Esophagus muscularis mucosa (tissue), 4 donors: ENCODE measurements at places on chromosomes 1 and 21. TPM values are rescaled to one million over a fixed set of nuclear protein-coding genes. Genes with fewer than 3 reads are reported as not detected.

The TESK2 gene
- total RNA-seq: 3.3 TPM

The DEPDC1 gene
- total RNA-seq: 0.78 TPM

The GPR37L1 gene
- total RNA-seq: 0.17 TPM

The DMRTA2 gene
- not detected for total RNA-seq

The HSF2BP gene
- total RNA-seq: not detected

The LHX4 gene
- not detected for total RNA-seq

The SDF4 gene
- total RNA-seq: 125 TPM

DNA sequence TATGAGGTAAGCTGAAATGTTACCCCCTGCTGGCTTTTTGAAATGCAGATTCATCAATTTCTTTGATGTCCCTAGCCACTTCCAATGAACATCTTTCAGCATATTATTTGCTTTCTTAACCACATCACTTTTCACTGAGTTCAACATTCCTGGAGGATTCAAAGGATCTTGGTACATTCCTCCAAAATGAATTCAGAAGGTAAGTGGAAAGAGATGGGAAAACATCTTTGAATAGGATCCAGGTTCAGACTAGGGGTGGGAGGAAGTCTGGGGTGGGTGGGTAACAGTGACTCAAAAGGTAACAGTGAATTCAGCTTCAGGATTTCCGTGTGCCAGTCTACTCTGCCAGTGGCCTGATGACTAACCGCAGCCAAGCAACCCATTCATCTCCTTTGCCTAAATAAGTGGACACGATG lies 180.7 kb downstream of the ZC3H11B start:
- H3K4me3 ChIP-seq: no peak overlapping the region
- no peak overlapping the region for H3K27ac ChIP-seq
- H3K27me3 ChIP-seq: no peaks in the 10 kb centered on the region
- no peak for DNase-seq
- peaks cover 10% of the 10 kb centered on the region for H3K4me1 ChIP-seq

DNA sequence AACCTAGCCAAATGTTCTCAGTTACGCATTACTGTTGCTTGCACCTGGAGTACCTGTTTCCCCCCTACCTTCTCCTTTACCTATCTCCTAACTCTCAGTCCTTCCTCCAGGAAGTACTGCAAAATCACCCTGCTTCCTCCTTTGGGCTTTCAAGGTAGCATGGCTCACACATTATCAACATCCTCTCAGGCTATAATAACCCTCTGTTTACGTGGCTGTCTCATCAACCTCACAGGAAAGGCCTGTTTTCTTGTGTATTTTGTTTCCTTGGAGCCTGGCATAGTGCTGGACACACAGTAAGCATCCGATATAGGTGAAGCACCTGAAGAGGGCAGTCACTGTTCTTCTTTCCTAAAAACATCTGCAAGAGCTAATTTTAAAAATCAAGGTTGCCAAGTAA lies 32.7 kb upstream of the ANGPTL7 start:
- peaks cover 31% of the 10 kb centered on the region for H3K4me1 ChIP-seq
- no peaks in the 10 kb centered on the region for H3K27me3 ChIP-seq
- H3K27ac ChIP-seq: no peak overlapping the region
- no peak overlapping the region for H3K4me3 ChIP-seq

DNA sequence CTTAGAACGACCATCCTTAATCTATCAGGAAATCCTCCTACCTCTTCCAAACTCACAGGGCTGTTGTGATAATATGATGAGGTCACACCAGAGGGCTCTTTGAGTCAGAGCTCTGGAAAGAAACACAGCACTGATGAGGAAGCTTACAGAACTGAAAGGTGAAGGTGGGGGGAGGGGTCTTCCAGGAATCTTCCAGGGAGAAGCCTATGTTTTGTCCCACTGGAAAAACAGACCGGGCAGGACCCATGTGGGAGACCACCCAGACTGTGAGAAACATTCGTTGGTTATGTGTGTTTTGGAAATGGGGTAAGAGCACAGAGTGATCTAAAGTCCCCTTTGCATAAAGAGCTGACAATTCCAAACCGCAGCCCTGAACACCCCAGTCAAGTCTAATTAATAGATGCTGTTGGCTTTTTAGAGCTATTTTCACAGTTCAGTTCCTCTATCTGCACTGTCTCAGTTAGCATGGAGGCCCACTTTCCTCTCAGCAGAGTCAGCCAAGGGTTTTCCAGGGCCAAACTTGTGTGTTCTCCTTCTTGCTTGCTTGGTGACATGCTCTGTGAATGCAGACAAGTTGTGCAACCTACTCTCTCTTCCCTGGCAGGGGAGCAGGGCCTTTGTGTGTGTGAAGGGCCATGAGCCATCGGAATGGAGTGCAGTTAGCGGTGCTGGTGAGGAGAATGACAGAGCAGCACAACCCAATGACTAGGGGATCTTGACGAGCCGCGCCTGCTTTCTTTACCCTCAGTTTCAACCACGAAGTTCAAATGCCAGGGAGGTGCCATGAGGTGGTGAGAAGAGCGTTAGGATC lies 12.3 kb downstream of the PHLDA3 start:
- DNase-seq: no peak
- no peaks in the 10 kb centered on the region for H3K27me3 ChIP-seq
- H3K27ac ChIP-seq: peak overlapping the region; percentile 70
- no peak overlapping the region for H3K4me3 ChIP-seq
- H3K4me1 ChIP-seq: peaks cover 43% of the 10 kb centered on the region

DNA sequence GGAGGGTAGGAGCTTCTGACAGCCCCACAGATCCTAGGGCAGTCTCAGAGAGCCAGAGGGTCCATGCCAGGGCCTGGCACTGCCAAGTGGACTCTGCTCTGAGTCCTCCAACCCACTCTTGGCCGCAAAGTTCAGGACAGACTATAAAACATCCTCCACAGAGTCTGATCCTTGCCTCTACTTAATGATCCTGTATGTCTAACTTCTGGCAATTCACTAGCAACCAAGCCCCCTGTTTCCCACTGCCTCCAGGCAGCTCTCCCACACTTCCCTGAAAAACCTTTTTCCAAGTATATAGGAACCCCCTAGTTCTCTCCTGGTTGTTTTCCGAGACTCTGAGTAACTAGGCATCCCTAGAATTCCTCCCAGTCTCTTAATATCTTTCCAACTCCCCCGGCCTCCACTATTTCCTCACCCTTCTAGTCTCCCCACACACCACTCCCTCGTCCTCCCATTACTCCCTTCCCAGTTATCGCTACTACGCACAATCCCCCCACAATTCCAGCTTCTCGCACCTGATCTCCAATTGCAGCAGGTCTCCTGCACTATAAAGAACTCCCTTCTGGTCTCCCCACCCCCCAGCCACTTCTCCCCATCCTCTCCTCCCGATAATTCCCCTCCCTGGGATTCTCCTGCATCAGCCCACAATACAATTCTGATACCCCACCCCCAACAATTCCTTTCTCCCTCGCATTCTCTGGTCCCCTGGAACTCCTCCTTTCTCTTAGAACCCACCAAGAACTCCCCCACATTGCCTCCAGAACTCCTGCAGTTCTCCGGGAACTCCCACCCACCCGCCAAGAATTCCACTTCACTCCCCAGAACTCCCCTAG lies 574 bp downstream of the IGSF9 start:
- H3K36me3 ChIP-seq: no peaks in the 10 kb centered on the region
- no peaks in the 10 kb centered on the region for H3K27me3 ChIP-seq
- no peak overlapping the region for H3K27ac ChIP-seq
- H3K4me1 ChIP-seq: peaks cover 15% of the 10 kb centered on the region
- H3K4me3 ChIP-seq: peak overlapping the region; percentile 58

GRCh38 chr1:101187297-101187696 lies 49.5 kb upstream of the S1PR1 start:
- H3K4me1 ChIP-seq: no peaks in the 10 kb centered on the region
- H3K27ac ChIP-seq: no peak overlapping the region
- no peaks in the 10 kb centered on the region for H3K27me3 ChIP-seq
- H3K4me3 ChIP-seq: no peak overlapping the region
- no peaks in the 10 kb centered on the region for H3K36me3 ChIP-seq

- H3K27me3 ChIP-seq: no peaks in the 10 kb centered on the region
- no peak overlapping the region for H3K27ac ChIP-seq
- H3K4me1 ChIP-seq: no peaks in the 10 kb centered on the region
- no peak for DNase-seq
Measured at GRCh38 chr1:209038735-209039134, 544.8 kb upstream of the CAMK1G start.

DNA sequence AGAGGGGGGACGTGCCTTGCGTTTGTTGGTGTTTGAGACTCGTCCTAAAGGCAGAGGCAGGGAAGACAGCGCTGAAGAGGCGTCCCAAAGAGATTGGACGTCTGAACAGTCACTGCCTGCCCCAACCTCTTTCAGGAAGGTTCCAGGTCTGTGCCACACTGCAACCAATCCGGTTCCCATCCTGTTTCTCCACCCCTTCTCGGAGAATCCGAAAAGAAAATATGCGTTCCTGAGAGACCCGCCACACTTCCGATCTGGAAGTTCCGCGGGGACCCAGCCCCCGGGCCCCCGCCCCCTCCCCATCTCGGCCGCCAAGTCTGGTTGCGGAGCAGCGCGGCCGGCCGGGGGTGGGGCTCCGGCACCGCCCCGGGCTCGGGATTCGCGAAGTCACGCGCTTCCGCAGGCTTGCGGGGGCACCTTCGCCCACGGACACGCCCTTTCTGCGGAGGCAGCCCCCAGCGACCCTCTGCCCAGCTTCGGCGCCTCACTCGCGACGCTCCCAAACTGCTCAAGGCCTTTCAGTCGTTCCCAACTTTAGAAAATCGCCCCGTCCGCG lies 124.5 kb upstream of the DPYD start:
- H3K4me1 ChIP-seq: peaks cover 34% of the 10 kb centered on the region
- H3K27me3 ChIP-seq: peaks cover 45% of the 10 kb centered on the region
- H3K4me3 ChIP-seq: peak overlapping the region; percentile 46
- no peaks in the 10 kb centered on the region for H3K36me3 ChIP-seq
- H3K27ac ChIP-seq: no peak overlapping the region

- no peaks in the 10 kb centered on the region for H3K36me3 ChIP-seq
- H3K4me1 ChIP-seq: no peaks in the 10 kb centered on the region
- no peak overlapping the region for H3K4me3 ChIP-seq
- H3K27me3 ChIP-seq: no peaks in the 10 kb centered on the region
- DNase-seq: no peak
- H3K27ac ChIP-seq: no peak overlapping the region
Measured at GRCh38 chr1:163863731-163864130, 542.0 kb downstream of the NUF2 start.

GRCh38 chr1:42913426-42914091 lies 45.1 kb downstream of the SLC2A1 start:
- no peak overlapping the region for H3K4me3 ChIP-seq
- H3K4me1 ChIP-seq: no peaks in the 10 kb centered on the region
- H3K27me3 ChIP-seq: no peaks in the 10 kb centered on the region
- DNase-seq: no peak

DNA sequence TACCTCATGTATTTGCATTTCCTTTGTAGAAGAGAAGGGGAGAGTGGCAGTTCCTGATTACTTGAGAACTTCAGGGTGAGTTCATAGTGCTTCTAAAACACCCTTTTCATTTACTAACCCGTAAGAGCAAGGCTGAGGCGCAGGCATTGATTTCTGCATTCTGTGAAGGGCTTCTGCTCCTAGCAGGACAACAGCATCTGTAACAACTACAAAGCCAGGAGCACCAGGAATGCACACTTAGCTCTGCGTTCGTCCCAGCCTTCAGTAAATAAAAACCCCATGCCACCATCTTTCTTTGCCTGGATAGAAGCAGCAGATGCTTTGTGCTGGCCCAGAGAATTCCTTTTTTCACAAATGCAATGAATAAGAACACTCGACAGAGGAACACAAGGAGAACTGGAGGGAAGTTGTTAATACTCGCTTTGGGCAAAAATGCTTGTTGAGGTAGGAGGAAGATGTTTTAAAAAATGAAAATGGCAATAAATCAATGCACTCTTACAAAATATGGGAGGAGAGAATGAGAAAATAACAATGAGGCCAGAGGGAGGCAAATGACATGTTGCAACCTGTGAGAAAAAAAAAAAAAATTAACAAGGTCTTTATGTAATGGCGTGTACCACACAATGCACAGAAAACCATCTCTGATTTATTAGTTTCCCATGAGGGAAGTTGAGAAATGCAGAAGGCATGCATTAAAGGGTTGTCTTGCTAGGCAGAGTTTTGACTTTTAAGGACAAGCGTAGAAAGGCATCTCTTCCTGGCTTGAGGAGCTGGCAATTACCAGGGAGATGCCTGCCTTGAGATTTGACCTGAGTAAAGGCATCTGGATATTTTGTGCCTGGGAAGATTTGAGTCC lies 418.8 kb downstream of the DISC1 start:
- H3K27ac ChIP-seq: no peak overlapping the region
- no peak overlapping the region for H3K4me3 ChIP-seq
- no peaks in the 10 kb centered on the region for H3K4me1 ChIP-seq
- DNase-seq: peak; percentile 81
- H3K27me3 ChIP-seq: no peaks in the 10 kb centered on the region

DNA sequence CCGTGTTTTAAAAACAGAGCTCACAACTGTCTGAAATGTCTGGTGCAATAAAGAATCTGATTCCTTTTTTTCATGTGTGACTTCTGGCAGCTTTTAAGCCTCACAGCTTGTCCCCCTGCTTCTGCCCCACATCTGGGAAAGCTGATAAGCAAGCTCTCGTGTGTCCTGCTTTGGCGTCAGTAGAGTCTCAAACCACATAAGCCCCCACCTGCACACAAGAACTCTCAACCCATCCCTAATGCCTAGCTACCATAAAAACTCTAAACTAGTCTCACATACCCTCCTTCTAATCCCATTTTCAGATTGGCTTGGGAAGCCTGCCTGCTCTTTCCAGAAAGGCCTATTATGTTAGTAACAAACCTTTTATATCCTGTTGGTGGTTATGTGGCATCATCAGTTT lies 94.6 kb upstream of the DAB1 start:
- no peaks in the 10 kb centered on the region for H3K4me1 ChIP-seq
- H3K36me3 ChIP-seq: no peaks in the 10 kb centered on the region
- no peak for DNase-seq
- H3K27me3 ChIP-seq: no peaks in the 10 kb centered on the region

- H3K4me1 ChIP-seq: no peaks in the 10 kb centered on the region
- no peaks in the 10 kb centered on the region for H3K27me3 ChIP-seq
- no peaks in the 10 kb centered on the region for H3K36me3 ChIP-seq
- no peak for DNase-seq
Measured at GRCh38 chr1:41296506-41296905, 54.4 kb upstream of the SCMH1 start.

GRCh38 chr1:43834280-43835081 lies 99.1 kb upstream of the ARTN start:
- H3K36me3 ChIP-seq: peaks cover 25% of the 10 kb centered on the region
- H3K27ac ChIP-seq: peak overlapping the region; percentile 80
- peaks cover 54% of the 10 kb centered on the region for H3K4me1 ChIP-seq
- H3K27me3 ChIP-seq: no peaks in the 10 kb centered on the region
- H3K4me3 ChIP-seq: no peak overlapping the region

GRCh38 chr1:37719572-37720195 lies 27.4 kb downstream of the CDCA8 start:
- no peak overlapping the region for H3K27ac ChIP-seq
- peaks cover 73% of the 10 kb centered on the region for H3K27me3 ChIP-seq
- H3K4me1 ChIP-seq: no peaks in the 10 kb centered on the region
- H3K4me3 ChIP-seq: no peak overlapping the region
- DNase-seq: no peak
- H3K36me3 ChIP-seq: no peaks in the 10 kb centered on the region
